Fibroblast of lung (primary cell): ENCODE measurements at places on chromosomes 2 and 18.

GRCh38 chr2:31188131-31188530 lies 29.2 kb downstream of the CAPN14 start:
- no peak for DNase-seq

DNA sequence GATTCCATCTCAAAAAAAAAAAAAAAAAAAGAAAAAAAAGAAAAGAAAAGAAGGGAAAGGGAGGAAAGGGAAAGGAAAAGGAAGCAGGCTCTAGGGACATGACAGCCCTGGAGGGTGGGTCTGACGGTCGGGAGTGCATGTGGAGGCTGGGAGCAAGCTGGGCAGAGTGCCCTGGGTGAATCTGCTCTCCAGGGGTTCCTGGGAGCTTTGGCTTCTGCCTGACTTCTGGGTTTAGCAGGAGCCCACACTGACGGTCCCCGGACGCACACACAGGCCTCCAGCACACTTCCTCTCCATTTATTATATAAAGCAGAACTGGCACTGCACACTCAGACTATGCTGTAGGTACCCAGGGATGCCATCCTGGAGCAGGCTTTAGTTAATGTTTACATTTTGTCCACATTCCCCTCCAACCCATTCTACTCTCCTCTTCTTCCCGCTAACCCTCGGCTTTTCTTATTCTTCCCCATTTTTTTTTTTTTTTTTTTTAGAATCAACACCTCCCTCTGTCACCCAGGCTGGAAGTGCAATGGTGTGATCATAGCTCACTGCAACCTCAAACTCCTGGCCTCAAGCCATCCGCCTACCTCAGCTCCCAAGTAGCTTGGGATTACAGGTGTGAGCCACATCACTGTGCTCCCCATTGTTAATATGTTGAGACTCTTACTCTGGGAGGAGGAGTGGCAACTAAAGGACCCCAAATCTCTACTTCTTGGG lies 151.1 kb upstream of the SLC1A4 start:
- no peak for DNase-seq

DNA sequence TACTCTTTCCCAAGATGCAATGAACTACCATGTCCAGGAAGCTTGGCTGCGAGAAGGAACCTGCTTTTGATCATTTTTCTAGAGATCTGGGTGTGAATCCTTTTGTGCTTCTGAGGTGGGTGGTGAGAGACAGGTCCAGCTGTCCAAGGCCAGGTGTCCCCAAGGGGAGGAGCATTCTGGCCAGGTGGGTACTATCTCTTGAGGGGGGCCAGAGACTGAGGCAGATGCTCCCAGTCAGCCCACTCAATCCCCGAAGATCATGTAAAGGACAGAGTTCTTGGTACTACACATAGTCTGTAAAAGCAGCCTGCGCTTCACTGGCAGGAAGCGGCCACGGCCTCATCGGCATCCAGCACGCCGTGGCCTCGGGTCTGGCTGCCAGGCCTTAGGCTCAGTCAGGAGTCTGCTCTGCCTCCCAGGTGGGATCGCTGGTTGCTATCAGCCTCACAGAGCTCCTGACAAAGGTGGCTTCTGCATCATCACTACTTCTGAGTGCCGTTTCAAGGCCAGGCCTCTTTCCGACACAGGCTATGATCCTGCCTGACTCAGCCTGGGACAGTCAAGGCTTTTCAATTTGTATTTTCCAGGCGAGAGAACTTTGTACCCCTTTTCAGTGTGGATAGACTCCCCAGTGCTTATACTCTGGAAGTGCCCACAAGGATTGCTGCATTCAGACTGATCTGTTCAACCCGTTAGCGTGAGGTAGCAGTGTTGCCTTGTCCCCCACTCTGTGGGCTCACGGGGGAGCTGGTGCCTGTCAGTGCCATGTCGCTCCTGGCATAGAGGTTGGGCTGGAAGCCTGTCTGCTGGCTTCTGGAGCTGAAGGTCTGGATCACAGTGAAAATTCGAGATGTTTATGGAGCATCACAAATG lies 29.1 kb downstream of the STK25 start:
- DNase-seq: no peak

DNA sequence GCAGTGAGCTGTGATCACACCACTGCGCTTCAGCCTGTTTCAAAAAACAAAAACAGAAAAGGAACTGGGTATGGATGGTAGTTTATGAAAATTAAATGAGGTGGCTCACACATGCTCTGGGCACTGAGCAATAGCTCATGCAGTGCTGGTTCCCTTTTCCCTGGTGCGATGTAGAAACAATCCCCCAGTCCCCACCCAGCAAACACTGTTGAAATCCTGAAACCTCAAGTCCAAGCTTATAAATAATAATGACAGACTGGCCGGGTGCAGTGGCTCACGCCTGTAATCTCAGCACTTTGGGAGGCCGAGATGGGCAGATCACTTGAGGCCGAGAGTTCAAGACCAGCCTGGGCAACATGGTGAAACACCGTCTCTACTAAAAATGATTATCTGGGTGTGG lies 55.4 kb upstream of the SMAD2 start:
- DNase-seq: no peak

DNA sequence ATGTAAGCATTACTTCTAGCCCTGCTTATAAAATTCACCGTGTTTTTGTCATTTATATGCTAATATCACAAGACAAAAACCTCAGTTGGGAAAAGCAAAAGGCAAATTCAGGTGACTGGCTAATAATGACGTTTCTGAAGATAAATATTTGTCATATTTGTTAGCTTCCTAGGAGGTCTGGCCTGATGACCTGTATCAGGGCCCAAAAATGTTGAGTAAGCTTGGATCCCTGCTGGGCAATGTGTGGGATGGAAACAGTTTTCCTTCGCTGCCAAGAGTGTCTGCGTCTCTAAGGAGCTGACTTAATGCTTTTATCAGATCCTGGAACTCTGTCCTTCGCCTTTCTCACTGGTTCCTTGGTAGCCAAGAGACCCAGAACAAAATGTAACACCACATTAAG lies 230.1 kb upstream of the PXDN start:
- peak; percentile 95 for DNase-seq

DNA sequence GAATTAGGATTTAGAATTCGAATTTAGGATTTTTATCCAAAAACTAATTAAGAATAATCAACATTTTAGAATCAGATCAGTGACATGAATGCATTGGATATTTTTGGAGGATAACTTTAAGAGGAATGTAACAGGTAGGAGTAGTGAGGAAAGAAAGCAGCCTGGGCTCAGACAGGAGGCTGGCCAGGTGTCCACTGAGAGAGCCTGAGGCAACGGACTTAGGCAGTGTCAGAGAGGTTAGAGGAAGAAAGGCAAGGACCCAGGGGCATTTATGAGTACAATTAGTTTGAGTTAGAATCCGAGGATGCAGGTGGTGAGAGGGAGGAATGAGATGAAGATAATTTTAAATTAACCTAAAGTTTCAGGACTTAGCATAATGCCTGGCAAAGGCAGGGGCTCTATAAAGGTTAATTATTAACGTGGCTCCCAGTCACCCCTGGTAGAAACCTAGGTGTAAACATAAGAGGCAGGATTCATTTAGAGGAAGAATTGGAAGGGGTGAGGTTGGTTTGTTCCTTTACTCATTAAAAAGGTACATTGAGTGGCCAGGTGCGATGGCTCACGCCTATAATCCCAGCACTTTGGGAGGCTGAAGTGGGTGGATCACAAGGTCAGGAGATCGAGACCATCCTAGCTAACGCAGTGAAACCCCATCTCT lies 507.1 kb downstream of the TMEM182 start:
- DNase-seq: no peak

GRCh38 chr2:232973796-232974195 lies 39.3 kb downstream of the NGEF start:
- DNase-seq: no peak

DNA sequence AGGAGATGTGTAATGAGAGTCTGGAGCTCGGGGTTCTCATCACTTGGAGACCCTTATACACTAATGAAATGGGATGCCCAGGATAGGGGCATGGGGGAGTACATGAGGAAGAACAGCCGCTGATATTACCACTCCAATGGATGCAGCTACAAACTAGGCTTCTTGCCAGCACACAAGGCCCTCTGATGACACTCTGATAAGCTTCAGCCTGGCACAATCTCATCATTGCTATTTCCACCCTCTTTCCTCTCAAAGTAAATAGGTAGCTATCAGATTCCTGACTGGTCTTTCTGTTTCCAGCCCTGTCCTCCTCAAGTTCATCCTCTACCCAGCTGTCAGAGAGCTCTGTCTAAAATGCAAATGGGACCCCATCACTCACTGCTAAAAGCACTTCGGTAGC lies 103.0 kb downstream of the GPR39 start:
- no peak for DNase-seq

GRCh38 chr2:134782792-134783191 lies 55.6 kb upstream of the ACMSD start:
- DNase-seq: no peak

DNA sequence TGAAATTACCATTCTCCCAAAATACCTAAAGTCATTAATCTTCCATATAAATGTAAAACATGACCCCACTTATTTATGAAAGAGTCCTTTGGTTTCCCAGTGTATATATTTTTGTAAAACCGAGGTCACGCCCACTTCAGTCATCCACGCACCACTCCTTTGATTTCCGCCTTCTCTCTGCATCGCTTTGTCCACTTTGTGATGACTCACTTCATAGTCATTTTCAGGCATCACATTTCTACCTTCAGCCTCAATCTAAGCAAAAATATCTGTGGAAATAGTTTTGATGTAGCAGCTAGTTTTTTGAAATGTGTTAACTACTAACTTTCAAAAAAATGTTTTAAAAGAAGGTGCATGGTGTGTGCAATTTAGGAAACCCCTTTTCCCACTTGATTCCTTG lies 793.5 kb upstream of the SOX11 start:
- DNase-seq: peak; percentile 61

- DNase-seq: no peak
Observed at GRCh38 chr2:10079870-10080535, at the start of gene CYS1. TSS of gene CYS1 (minus strand) at chr2:10080411. CDS start at chr2:10080223, 188 bp downstream.

DNA sequence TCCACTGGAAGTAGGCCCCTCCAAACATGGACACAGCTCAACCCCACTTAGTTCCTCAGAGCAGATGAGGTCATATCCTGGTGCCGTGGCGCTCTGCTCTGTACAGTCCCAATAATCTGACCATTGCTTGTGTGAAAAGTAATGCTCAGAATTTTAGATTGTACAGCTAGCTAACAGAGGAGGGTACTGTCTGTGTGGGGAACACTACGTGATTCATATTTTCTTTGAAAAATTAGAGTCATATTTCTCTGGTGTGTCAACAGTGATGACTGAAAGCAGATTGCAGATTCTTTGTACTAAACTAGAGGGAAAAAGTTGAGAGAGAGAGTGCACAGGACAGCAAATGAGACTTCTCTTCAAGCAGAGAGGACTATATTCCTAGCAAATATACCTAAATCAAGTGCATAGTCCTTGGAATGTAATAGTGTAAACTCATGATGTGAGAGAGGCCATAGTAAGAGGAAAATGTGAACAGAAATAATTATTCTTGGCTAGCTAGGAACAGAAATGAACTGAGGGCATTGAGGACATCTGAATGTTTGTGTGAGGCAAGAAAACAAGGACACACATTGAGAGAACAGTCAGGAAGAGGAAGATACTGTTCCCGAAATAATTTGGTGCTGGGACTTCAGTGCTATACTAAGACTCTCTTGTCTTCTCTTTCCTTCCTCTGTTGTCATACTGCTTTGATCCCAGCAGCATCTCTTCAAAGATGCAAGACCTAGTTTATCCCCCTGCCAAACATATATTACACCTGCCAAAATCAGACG lies 157.0 kb upstream of the RND3 start:
- DNase-seq: peak; percentile 69

DNA sequence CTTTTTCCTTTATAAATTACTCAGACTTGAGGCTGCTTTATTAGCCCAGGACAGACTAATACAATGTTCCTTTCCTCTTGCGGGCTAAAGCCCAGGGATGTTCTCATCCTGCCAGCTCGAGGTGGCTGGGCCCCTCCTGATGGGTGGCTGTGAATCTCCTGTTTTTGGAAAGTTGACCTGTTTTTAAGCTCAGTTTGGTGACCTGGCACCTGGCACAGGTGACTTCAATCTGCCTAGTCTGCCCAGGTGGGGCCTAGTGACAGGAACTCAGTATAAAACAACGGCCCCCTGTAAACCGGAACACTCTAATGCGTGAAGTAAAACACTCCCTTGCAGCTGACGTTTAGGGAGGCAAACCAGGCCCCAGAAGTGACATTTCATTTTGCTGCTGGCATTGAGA lies 92.7 kb upstream of the SNTG2 start:
- no peak for DNase-seq

- DNase-seq: peak; percentile 12
Observed at GRCh38 chr2:101197215-101197745, 46.1 kb upstream of the TBC1D8 start.

- DNase-seq: no peak
Observed at GRCh38 chr2:32641180-32641579, 13.3 kb downstream of the TTC27 start.

GRCh38 chr18:8762968-8763367 lies 57.6 kb downstream of the MTCL1 start:
- no peak for DNase-seq

DNA sequence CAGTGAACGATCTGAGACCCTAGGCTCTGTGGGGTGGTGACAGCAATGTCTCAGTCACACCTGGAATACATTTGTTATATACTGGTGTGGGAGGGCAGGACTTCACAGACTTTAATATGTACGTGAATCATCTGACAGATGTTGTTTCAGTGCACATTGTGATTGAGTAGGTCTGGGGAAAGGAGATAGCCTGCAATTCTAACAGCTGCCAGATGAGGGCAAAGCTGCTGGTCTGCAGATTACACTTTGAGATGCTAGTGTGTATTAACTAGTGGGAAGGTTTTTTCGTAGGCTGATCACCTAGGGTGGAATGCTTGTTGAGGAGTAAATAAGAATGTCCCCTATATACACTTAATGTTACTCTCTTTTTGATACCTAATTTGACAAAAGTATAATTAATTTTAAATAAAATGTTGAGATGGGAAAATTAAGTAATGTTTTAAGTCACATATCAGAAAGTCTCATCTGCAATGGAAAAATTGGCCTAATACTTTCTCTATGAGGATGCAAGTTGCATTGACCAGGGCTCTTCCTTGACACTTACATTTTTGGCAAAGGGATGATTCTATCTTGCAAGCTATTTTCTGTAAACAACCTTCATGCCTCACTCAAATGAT lies 496.9 kb upstream of the HNMT start:
- DNase-seq: no peak

DNA sequence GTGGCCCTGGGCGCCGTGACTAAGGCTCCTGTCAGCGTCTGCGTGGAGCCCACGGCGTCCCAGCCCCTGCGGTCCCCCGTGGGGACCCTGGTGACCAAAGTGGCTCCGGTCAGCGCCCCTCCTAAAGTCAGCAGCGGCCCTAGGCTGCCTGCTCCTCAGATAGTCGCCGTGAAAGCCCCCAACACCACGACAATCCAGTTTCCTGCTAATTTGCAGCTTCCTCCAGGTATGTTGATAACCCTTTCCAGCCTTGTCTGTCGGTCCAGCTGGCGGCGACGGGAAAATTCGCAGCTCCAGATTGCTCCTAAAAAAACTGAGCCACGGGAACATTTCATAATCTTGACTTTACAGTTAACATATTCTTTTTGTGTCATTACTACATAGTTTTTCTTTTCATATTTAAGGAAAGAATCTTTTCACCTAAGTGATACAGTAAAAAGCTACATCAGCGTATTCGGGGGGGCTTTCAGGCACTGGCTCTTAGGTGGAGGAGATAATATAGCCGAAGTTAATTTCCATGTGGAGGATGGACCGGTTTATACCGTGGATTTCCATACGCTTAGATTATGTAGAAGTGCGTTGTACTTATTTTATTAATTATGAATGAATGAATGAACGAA lies 916 bp downstream of the TAF4B start:
- DNase-seq: no peak
